ENCODE measurements at places on chromosomes 4 and X. TPM values are rescaled to one million over a fixed set of nuclear protein-coding genes. Genes with fewer than 3 reads are reported as not detected.

GRCh38 chr4:66071911-66072310, 401.6 kb upstream of the EPHA5 start:
- DNase-seq = no peak

DNA sequence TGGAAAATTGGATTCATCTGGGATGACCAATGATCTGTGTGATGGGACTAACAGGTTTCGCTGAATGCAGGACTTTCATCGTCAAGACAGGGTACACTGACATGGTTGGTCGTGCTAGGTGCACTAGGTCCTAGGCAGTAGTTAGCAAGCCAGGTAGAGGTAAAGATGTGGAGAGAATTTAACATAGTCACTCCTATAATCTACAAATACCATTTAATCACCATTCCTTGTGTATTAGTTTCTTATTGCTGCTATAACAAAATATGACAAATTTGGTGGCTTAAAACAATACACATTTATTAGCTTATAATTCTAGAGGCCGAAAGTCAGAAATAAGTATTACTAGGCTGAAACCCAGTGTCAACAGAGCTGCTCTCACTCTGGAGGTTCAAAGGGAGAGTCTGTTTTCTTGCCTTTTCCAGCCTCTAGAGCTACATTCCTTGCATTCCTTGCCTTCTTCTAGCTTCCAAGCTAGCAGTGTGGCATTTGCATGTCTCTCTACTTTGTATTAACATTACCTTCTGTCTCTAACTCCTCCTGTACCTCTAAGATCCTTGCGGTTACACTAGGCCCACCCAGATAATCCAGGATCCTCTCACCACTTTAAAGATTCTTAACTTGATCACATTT, 98.7 kb upstream of the GRIA3 start:
- no peak for DNase-seq

GRCh38 chr4:141642711-141643110, 6.3 kb downstream of the IL15 start:
- peak; percentile 11 for DNase-seq

The MID1IP1 gene
- polyA plus RNA-seq = 23.2 TPM

DNA sequence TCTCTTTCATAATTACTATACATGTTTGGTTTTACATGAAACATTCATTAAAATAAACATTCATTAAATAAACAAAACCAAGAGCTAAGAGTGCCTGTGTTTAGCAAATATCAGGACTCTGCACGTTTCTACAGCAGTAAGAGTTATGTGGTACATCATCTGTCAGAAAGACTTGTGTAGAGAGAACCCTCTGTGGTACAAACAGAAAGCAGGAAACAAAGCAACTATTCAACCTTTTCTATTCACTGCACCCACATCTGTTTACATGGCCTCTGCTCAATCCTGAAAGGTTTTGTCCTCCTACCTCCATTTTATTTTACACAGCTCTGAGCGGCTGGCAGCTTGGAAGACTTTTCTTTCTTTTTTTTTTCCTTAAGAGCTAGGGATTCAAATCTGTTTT, 90.7 kb upstream of the PCDH18 start:
- no peak for DNase-seq

- no peak for DNase-seq
Observed at GRCh38 chr4:22417408-22417807, 98.5 kb downstream of the ADGRA3 start.

GRCh38 chrX:10121787-10122186, 35.0 kb upstream of the CLCN4 start:
- no peak for DNase-seq

DNA sequence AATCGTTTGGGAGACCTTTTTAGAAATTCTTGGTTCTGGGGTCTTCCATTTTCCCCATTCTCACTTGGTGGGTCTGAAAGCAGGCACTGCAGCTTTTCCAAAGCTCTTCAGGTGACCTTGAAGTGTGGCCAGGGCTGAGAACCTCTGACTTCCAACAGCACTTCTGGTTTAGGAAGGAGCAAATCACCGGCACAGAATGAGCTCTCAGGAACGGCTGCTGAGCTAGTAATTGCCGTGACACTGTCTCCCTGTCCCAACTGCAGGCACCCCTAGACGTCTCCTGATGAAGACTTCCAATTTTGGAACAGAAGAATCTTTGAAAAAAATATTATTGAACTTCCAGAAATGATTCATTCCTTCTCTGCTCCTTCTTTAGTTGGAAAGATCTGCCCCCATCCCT, 31.3 kb downstream of the CD38 start:
- no peak for DNase-seq

The ABHD18 gene
- polyA plus RNA-seq = 1.8 TPM

The RS1 gene
- not detected for polyA plus RNA-seq

DNA sequence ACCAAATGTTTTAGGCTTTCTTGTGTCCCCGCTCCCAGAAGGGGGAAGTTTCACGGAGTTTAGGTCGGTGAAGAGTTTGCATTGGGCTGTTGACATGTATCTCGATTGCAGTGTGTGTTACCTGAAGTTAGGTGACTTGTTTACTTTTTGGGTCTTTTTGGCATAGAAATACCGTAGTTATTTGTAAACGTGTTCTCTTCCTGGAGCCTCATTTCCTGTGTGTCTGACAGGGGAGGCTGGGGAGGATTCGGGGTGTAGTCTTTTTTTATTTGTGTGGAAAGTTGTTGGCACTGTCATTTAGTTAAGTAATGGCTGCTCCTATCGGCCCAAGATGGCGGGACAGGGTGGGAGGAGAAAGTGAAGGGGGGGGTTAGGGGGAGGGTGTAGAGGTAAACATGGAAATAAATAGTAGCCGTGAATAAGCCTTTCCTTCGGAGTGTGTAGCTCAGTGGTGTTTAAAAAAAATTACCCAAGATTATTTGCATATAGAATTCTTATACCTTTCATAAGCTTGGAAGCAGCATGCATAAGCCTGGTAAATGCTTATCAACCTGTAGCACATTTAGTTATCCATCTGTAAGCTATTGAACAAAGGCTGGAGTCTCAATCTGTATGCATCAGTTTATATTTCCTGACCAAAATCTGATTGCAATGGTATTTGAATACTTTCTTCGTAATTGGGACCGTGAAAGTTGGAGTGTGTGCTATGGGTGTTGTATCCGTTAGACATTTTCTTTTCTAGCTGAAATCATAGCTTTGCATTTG, 1.6 kb downstream of the KDM6A start:
- DNase-seq = peak; percentile 57

DNA sequence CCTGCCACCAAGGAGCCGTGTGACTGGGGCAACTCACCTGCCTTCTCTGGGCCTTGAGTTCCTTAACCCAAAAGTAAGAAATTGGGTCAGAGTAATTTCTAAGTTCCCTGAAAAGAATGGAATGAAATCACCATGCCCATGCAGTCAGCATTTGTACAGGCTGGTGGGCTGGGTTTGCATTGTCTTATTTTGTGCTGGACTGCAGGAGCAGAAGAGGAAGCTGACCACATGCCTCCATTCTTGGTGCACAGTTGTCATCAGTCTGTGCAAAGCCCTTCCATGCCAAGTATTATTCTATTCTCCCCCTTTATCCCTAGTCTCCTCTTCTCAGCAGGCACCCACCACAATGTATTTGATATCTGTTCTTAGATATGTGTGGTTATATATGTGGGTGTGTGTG, 56.3 kb downstream of the FHDC1 start:
- DNase-seq = no peak

DNA sequence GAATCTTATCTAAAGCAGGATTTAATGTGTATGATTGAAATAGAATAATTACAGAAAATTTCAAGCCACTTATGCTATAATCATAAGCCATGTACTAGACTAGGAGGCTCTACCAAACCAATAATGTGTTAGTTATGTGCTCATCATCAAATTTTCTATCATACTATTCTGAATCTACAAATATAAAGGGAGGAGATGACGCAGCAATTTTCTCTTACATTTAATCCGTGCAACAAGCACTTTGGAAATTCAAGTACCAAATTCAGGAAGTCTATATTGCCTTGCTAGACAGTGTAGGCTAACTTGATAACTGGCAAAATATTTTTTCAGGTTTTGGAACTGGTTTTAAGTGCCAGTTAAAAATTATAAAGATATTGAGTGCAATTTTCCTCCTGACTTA, 283.5 kb downstream of the C4orf33 start:
- no peak for DNase-seq

DNA sequence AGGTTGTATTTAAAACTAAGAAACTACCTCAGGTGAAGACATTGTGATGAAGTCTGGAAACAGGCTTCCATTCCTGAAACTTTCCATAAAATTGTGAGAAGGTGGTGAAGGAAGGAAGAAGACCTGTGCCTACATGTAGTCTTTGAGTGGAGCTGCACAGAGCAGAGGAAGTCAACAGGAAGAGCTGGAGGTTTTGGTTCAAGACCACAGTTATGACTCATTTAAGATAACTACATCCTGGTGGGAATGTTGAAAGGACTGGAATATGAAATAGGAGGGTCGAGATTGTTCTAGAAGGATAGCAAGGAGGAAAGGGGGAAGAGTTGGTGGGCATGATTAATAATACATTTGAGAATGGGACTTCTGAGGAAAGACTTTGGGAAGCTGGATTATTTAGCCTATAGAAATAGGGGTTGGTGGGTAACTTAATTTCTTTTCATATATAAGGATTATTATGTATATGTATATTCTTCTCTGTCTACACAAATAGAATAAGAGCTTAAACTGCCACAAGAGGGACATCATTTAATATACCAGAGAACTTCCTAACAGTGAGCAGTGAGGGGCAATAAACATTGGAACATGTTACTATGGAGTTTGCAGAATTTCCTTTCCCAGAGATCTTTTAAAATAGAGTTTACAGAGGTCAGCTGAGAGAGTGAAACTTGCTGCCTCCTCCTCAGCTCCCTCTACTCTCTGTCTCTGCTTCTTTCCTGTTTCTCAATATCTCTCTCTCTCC, 23.5 kb downstream of the AWAT2 start:
- peak; percentile 70 for DNase-seq

- DNase-seq = peak; percentile 69
Observed at GRCh38 chr4:126364311-126364911, 1049.7 kb downstream of the FAT4 start.

DNA sequence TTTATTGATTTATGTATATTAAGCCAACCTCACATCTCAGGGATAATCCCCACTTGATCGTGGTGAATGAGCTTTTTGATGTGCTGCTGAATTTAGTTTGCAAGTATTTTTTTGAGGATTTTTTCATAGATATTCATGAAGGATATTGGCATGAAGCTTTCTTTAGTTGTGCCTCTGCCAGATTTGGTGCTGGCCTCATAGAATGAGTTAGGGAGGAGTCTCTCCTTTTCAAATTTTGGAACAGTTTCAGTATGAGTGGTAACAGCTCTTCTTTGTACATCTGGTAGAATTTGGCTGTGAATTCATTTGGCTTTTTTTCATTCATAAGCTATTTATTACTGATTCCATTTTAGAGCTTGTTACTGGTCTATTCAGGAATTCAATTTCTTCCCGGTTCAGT, 197.2 kb upstream of the NDST4 start:
- DNase-seq = no peak

The SYNPO2 gene
- polyA plus RNA-seq = 0.06 TPM

The VCX3A gene
- polyA plus RNA-seq = not detected

DNA sequence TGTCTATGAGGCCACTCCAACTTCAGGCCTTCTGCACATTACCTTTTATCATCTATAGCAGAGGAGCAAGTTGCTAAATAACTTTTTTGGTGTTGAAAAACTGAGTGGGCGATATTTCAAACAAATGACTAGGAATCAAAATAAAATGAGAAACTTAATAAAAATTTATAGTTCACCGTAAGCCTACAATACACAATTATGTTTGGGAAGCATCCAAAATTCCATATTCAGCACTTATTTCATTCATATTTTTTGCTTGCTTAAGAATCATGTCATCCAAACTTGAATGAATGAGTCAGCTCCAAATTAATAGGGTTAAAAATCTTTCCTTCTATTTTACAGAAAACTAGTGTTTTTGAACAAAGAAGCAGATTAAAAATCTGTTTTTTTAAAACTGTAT, 119.1 kb downstream of the SH3RF1 start:
- peak; percentile 42 for DNase-seq

The STK32B gene
- polyA plus RNA-seq = 6.1 TPM

The CXXC4 gene
- polyA plus RNA-seq = not detected

DNA sequence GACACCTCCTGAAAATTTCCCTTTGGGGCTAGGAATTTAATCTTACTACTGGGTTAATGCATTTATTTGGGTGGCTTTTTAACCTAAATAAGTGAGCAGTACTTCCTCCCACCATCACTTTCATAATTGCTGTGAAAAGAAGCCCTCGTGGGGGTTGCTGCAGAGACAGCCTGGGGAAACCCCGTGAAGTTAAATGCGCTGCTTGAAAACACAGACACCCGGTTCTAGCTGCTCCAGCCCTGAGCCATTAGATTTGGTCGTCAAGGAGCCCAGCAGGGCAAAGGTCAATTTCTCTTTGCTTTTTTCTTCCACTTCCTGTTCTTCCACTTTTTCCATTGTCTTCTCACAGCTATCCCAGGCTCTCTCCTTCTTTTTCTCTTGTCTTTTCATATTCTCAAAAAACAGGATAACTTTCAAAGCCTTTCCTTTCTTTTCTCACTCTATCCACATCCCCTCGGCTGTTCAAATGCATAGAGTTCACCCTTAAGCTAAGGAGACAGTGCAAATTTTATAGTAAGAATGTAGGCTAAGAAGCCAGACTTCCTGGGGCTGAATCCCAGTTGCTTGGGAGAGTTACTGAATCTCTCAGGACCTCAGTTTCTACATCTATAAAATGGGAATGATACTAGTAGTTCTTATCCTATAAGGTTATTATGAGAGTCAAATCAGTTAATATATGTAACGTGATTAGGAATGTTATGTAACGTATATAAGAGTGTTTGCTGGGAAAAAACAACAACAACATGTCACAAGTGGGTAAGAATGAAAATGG, 91.5 kb upstream of the ZNF827 start:
- no peak for DNase-seq

GRCh38 chr4:139921429-139922184, 232.4 kb downstream of the MAML3 start:
- DNase-seq = peak; percentile 41

- DNase-seq = no peak
Observed at GRCh38 chrX:94123062-94123461, 449.1 kb downstream of the FAM133A start.
